ENCODE measurements at places on chromosomes 5 and 9.

- H3K27me3 ChIP-seq: no peaks in the 10 kb centered on the region
- H3K4me1 ChIP-seq: no peaks in the 10 kb centered on the region
- DNase-seq: no peak
- H3K27ac ChIP-seq: no peak overlapping the region
Observed at GRCh38 chr5:131821221-131821620, 24.4 kb upstream of the FNIP1 start.

GRCh38 chr5:96506376-96506775 is 73.3 kb upstream of the PCSK1 start:
- peaks cover 8% of the 10 kb centered on the region for H3K27me3 ChIP-seq
- DNase-seq: no peak
- no peaks in the 10 kb centered on the region for H3K4me1 ChIP-seq
- no peaks in the 10 kb centered on the region for H3K36me3 ChIP-seq
- no peak overlapping the region for H3K4me3 ChIP-seq

GRCh38 chr9:81694541-81694940 is 5.2 kb upstream of the TLE1 start:
- DNase-seq: no peak
- peak overlapping the region; percentile 84 for H3K27ac ChIP-seq
- H3K36me3 ChIP-seq: no peaks in the 10 kb centered on the region
- H3K27me3 ChIP-seq: no peaks in the 10 kb centered on the region
- H3K4me3 ChIP-seq: no peak overlapping the region

DNA sequence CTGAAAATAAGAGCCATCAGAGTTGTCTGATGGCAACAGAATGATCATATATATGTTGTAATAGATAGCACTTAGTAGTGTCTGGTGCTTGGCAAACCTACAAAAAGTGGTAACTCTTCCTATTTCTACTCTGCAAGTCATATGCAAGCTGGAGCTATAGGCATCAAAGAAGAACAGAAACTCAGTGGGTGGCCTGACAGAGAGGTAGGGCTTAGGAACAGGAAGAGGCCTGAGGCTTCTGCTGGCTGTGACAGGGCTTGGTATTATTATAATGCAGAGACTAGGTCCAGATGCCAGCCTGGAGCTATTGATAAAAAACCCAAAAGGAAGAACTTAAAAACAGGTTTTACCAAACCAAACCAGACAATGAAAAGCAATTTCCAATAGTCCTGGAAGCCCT is 4.4 kb upstream of the DIAPH1 start:
- H3K4me1 ChIP-seq: peaks cover 3% of the 10 kb centered on the region
- no peaks in the 10 kb centered on the region for H3K27me3 ChIP-seq
- peaks cover 37% of the 10 kb centered on the region for H3K36me3 ChIP-seq
- DNase-seq: no peak
- no peak overlapping the region for H3K4me3 ChIP-seq

DNA sequence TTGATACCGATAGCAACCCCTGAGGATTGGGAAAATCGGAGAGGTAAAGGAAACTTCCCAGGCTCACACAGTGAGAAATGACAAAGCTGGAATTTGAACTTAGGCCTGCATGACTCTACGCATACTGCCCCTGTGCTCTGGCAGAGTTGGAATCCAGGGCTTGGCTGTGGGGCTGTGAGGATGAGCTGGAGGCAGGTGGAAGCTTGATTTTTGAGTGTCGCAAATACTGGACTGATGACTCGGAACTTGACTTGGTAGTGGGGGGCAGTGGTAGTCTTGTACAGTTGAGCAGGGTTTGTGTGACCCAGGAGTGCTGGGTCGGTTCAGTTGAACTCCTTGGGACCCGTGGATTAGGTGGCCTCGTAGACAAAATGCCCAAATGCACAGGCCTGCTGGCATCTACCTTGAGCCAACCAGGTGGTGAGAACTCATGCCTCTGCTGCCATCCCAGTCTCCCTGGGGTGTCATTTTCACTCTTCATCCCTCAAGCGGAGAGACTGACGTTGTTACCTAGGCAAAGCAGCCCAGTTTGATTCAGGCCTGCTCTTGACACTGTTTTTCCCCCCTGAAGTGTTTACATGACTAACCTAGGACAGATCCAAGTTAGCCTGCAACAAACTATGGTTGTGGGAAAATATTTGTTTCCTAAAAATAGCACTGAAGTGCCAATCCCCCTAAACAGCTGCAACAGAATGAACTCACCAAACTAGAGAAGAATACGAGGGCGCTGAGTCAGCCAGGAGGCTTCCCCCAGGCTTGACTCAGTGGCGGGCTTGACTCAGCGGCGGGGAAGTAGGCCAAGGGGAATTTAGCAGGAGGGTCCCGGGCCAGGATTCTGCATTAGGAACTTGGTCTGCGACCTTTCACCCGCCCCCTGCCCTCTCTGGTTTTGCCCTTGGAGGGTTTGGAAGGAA is 45.7 kb upstream of the ORM1 start:
- no peak for DNase-seq
- peaks cover 10% of the 10 kb centered on the region for H3K4me1 ChIP-seq
- H3K36me3 ChIP-seq: peaks cover 36% of the 10 kb centered on the region
- H3K27me3 ChIP-seq: no peaks in the 10 kb centered on the region
- H3K4me3 ChIP-seq: no peak overlapping the region

GRCh38 chr9:97357056-97357455 is 49.6 kb downstream of the CCDC180 start:
- no peaks in the 10 kb centered on the region for H3K27me3 ChIP-seq
- peaks cover 14% of the 10 kb centered on the region for H3K36me3 ChIP-seq

GRCh38 chr5:176980818-176981217 is 25.8 kb downstream of the UIMC1 start:
- no peak overlapping the region for H3K4me3 ChIP-seq
- peaks cover 25% of the 10 kb centered on the region for H3K36me3 ChIP-seq

GRCh38 chr5:100905259-100905914 is 2.3 kb upstream of the ST8SIA4 start:
- no peak overlapping the region for H3K4me3 ChIP-seq
- no peak overlapping the region for H3K27ac ChIP-seq
- peaks cover 81% of the 10 kb centered on the region for H3K27me3 ChIP-seq
- H3K4me1 ChIP-seq: peaks cover 26% of the 10 kb centered on the region
